Thymus (tissue), 14 donors: ENCODE measurements at places on chromosomes 4 and X. TPM values are rescaled to one million over a fixed set of nuclear protein-coding genes. Genes with fewer than 3 reads are reported as not detected.
A peak's percentile ranks its signal among the peaks of the same experiment; 100 is the strongest.

GRCh38 chr4:182288534-182288933, 45.3 kb downstream of the TENM3 start:
- no peaks in the 10 kb centered on the region for H3K36me3 ChIP-seq
- H3K4me1 ChIP-seq = no peaks in the 10 kb centered on the region
- no peaks in the 10 kb centered on the region for H3K27me3 ChIP-seq
- no peak for DNase-seq
- no peak overlapping the region for H3K27ac ChIP-seq

- no peaks in the 10 kb centered on the region for H3K4me1 ChIP-seq
- no peak overlapping the region for H3K27ac ChIP-seq
- no peak for DNase-seq
- H3K4me3 ChIP-seq = no peak overlapping the region
- no peaks in the 10 kb centered on the region for H3K36me3 ChIP-seq
Measured at GRCh38 chr4:182015893-182016292, 227.3 kb upstream of the TENM3 start.

DNA sequence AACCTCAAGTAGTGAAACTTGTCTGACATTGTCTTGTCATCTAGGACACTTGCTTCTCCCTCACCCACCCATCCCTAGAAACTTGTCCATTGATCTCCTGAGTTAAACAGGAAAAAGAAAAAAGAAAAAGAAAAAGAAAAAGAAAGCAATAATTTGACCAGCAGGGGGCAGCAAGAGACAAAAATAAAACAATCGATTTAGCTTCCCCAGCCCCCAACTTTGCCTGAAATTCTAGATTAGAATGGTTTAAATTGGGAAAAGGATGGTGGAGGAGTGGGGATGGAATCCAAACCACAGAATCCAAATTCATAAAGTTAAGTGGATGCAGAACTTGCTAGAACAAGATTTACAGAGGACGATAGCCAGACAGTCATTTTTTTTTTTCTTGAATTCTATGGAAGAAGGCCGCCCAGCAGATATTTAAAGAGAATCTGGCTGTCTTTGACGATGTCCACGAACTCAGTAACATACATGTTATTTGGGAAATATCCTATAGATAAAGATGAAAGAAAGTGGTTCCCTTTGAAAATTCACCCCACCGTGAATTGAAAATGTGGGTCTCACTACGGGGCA, 282.9 kb downstream of the USP46 start:
- no peaks in the 10 kb centered on the region for H3K27me3 ChIP-seq
- H3K4me3 ChIP-seq = no peak overlapping the region
- no peaks in the 10 kb centered on the region for H3K4me1 ChIP-seq

PPP1R2C gene
- total RNA-seq = not detected

PKD2 gene
- 11.6 TPM for total RNA-seq

DNA sequence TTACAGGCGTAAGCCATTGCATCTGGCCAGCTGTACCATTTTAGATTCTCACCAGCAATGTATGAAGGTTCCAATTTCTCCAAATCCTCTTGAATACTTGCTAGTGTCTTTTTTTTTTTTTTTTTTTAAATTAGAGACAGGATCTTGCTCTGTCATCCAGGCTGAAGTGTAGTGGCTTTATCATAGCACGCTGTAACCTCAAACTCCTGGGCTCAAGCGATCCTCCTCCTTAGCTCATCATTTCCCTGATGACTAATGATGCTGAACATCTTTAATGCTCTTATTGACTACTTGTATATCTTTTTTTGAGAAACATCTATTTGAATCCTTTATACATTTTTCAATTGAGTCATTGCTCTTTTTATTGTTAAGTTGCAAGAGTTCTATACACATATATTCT, 40.3 kb downstream of the HDAC8 start:
- H3K36me3 ChIP-seq = no peaks in the 10 kb centered on the region
- H3K27ac ChIP-seq = no peak overlapping the region
- no peak for DNase-seq

DNA sequence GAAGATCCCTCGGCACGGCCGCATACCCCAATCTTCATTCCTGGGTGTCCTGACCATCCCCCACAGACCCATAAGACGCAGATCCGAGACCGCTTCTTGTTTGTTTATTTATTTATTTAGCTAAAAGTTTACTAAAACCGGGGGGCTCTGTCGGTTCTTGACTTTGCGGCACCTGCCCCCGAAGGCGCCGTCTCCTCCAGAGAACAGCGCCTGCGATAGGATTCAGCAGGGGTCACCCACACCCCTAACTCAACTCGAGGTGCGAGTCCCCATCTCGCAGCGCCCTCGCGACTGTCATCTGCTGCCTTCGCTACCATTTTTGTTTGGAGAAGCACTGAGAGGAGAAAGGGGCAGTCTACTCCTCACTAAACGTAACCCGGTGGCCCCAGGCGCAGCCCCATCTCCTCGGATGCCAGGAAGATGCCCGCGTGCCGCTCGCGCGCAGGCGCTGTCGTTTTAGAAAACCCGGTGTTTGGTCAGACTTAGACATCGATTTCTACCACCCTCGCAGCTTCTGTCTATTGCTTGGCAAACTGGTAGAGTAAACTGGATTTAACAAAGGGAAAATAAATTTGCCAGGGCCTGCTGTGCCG, 18.9 kb upstream of the GPR101 start:
- H3K27me3 ChIP-seq = peaks cover 13% of the 10 kb centered on the region
- H3K4me1 ChIP-seq = no peaks in the 10 kb centered on the region
- H3K4me3 ChIP-seq = peak overlapping the region; percentile 44
- DNase-seq = no peak

GRCh38 chrX:3576886-3577501, 136.5 kb downstream of the PRKX start:
- H3K36me3 ChIP-seq = no peaks in the 10 kb centered on the region
- H3K4me1 ChIP-seq = no peaks in the 10 kb centered on the region
- H3K27ac ChIP-seq = no peak overlapping the region
- H3K4me3 ChIP-seq = no peak overlapping the region

DNA sequence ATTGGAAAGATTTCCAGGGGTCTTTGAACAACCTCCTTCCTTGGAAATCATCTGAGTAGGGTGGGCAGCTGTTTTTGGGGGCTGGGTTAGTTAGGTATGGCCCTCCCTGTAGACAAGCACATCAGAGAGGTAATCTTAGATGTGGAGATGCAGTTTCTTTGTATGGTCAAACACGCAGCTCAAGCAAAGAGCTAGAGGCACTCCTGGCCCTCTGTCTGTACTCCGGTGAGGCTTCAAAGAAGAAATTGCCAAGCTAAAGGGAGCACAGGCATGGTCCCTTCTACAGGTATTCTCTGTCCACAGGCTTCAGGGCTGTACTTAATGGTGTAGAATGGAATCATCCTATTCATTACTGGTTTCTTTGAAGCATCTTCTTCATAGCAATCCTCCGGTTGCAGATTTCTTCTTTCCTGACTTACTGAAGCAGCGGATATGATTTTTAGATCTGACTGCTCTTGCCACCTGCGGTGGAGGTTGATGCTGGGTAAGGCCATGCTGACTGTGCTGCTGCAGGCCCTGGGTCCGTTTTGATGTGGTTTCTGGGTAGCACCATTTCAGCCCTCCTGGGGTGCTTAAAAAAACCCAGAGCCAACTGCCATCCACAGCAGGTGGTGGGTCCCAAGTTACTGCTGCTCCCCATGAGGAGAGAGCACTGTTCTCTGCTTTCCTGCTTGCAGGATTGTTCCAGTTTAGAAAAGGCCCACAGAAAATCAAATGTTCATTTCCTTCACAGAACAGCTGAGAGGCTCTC, 318.9 kb upstream of the GATB start:
- H3K4me3 ChIP-seq = no peak overlapping the region
- peaks cover 57% of the 10 kb centered on the region for H3K4me1 ChIP-seq
- peak overlapping the region; percentile 89 for H3K27ac ChIP-seq
- no peaks in the 10 kb centered on the region for H3K27me3 ChIP-seq

XAGE1B gene
- total RNA-seq = not detected

DNA sequence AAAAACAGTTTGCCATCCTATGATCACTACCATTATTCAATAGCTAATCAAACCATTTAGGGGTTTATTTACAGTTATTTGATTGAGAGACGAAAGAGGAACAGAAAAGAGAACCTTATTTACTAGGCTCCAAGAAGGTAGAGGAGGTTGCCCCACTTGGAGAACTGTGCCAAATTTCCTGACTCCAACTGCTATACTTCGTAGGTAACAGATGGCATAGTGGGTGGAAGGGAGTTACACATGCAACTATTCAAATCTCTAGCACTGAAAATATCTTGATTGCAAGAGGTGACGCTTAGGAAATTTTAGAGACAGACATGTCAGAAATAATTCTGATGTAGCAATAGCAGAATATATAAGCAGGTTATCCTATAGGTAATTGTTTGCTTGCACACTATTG, 38.0 kb upstream of the TMPRSS11F start:
- DNase-seq = no peak
- H3K36me3 ChIP-seq = no peaks in the 10 kb centered on the region
- H3K27me3 ChIP-seq = no peaks in the 10 kb centered on the region
- no peak overlapping the region for H3K27ac ChIP-seq

GRCh38 chrX:107485013-107485412, 35.6 kb downstream of the FRMPD3 start:
- H3K4me3 ChIP-seq = no peak overlapping the region
- H3K27ac ChIP-seq = no peak overlapping the region
- H3K4me1 ChIP-seq = no peaks in the 10 kb centered on the region
- no peak for DNase-seq
- H3K27me3 ChIP-seq = no peaks in the 10 kb centered on the region

FATE1 gene
- 5.5 TPM for total RNA-seq

DNA sequence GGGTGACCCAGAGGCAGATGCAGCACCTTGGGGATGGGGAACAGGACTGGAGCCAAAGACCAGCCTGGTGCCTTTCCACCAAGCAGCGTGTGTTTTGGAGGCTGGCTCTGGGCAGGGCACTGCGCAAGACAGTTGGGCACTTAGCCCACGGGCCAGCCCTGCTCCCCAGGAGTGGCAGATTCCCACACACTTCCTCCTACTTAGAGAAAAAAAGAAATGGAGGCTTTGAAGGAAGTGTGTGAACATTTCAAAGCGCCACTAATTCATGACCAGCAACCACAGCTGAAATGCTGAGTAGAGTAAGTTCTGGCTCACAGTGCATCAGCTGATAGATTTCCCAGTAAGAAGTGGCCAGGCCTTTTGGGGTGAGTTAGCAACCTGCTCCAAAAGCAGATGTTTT, 54.9 kb upstream of the LGI2 start:
- peaks cover 17% of the 10 kb centered on the region for H3K4me1 ChIP-seq
- no peak overlapping the region for H3K4me3 ChIP-seq
- H3K36me3 ChIP-seq = no peaks in the 10 kb centered on the region

DNA sequence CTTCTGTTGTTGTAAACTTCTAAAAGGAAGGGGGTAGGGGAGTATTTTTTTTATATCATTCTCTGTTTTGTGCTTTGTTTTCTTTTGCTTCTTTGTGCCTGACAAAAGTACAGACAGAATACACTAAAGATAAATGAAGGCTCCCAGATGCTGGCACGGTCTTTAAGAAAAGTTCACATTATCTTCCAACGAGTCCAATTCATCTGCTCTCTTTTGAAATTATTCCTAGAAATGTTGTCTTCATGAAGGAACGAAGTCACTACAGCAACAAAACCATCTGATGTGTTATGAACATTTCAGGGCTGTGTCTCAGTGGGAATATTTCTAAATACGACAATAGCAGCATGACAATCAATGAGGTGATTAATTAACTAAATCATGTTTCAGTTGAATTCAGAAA, 813.8 kb upstream of the HTR2C start:
- H3K36me3 ChIP-seq = no peaks in the 10 kb centered on the region
- H3K4me3 ChIP-seq = no peak overlapping the region
- no peak overlapping the region for H3K27ac ChIP-seq
- H3K4me1 ChIP-seq = no peaks in the 10 kb centered on the region

XAGE2 gene
- not detected for total RNA-seq

DNA sequence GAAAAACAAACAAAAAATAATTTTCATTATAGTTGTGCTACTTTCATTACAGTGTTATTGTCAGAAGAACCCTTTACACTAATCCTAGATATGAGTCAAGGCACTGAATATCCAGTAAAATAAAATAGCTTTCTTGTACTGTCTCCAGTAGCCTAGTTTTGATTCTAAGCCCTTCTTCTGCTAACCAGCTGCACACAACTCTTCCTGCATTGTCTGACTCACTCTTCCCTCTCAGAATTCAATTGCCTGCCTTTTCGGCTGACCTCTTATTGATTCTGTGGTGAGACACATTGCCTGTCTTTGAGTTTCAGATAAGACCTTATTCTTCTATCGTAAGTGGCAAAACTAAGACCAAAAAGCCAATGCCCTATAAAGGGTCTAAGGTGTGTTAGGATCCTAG, 26.7 kb upstream of the PCDH18 start:
- H3K27ac ChIP-seq = no peak overlapping the region
- no peak for DNase-seq
- H3K36me3 ChIP-seq = no peaks in the 10 kb centered on the region
- H3K4me3 ChIP-seq = no peak overlapping the region
- no peaks in the 10 kb centered on the region for H3K27me3 ChIP-seq

DNA sequence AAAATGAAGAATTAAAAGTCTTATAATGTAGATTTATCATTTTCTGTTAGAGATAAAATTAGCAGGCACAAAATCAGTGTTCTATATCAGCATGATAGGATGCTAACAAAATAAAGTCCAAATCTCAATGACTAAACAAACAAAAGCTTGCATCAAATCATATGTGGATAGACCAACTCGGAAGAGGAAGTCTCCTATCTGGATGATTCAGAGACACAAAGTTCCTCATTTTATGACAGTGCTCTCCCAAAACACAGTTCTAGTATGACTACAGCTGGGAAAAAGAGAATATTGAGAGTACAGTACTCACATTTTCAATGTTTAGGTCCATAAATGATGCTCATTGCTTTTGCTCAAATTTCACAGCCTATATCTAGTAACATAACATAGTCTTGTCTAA, 376.1 kb upstream of the CTSO start:
- no peak overlapping the region for H3K27ac ChIP-seq
- no peaks in the 10 kb centered on the region for H3K36me3 ChIP-seq
- H3K4me1 ChIP-seq = no peaks in the 10 kb centered on the region
- H3K27me3 ChIP-seq = no peaks in the 10 kb centered on the region
- no peak for DNase-seq

PCDH11X gene
- 0.14 TPM for total RNA-seq

DNA sequence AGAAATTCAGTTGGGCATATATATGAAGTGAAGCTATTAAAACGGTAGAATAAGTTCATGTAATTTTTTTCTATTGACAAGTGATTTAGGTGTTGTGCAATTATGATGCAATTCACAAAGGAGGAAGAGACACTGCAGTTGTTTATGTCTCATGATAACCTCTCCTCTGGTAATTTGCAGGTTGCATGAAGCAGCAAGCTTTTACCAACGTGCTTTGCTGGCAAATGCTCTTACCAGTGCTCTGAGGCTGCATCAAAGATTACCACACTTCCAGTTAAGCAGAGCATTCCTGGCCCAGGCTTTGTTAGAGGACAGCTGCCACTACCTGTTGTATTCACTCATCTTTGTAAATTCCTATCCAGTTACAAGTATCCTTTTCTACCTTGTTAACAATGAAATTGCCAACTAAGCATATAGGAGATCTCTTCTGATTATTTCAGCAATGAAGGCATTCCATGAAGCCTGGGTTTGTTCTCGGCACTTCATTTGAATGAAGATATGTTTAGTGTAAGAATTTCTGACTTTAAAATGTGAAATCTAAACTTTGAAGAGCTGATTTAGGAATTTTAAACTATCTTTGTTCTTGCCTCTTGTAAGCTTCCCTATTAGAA, 3.9 kb downstream of the TMEM33 start:
- no peak overlapping the region for H3K27ac ChIP-seq
- no peak for DNase-seq
- no peak overlapping the region for H3K4me3 ChIP-seq

RLIM gene
- total RNA-seq = 25.3 TPM

FRG1 gene
- total RNA-seq = 89.6 TPM

GRCh38 chr4:112312610-112313239, 15.6 kb downstream of the ALPK1 start:
- H3K4me3 ChIP-seq = no peak overlapping the region
- no peaks in the 10 kb centered on the region for H3K4me1 ChIP-seq
- no peaks in the 10 kb centered on the region for H3K36me3 ChIP-seq
- no peaks in the 10 kb centered on the region for H3K27me3 ChIP-seq
- no peak for DNase-seq
